ENCODE measurements at places on chromosomes 7 and 10.

DNA sequence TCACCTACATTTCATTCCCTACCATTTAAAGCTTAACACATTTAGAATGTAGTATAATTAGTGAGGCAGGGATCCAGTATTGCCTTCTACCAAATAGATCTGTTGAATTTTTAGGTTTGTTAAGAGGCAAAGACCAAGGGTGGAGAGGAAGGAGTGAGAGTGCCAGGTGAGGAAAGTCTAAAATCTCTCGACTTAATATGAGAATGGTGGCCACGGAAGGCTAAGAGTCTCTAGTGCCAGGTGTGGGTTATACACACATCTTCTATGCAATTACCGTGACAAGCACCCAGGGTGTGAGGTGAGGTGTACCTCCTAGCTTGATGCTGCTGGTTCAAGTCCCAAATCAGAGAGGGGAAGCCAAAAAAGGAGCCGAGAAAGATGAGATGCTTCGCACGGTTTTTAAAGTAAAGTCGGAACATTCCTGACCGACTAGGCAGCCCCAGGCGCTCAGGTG lies 439 bp downstream of the IQUB start:
- DNase-seq, result no peak

DNA sequence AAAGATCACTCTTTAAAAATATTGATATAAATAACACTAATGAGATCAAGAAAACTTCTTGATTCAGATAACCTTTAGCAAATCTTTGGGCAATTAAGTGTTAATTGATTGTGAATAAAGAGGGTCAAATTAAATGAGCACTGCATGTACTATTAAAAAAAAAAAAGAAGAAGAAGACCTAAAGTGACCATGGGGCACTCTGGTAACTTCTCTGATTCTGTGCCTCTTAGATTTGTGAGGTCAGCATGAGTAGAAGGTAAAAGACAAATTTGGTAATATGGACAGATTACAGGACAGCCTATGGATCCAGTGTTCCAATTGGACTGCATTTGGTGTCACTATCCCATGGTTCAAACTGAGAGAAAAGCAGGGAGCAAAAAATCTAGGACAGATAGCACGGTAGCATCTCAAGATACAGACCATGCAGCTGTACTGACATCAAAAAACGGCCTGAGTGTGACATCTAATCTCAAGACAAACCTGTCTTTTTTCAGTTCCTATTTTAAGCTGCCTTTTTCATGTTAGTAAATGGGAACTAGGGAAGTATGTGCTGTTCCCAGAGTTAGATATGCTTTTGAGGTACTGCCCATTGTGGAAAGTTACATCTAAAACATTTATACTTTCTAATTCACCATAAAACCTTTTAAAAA lies 128.0 kb downstream of the KCND2 start:
- DNase-seq, result no peak

DNA sequence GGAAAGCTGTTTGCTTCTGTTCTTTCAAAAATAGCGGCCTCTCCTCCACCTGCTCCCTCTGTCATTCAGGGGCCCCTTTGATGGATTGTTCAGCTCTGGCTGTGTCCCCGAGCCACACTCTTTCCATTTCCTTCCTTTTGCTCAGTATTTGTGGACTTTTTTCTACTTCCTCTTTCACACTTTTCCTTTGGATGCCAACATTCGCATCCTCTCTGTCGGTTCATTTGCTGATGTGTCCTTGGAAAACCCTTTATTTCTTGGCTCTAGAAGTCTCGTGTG lies 11.7 kb upstream of the PWWP2B start:
- DNase-seq, result no peak

DNA sequence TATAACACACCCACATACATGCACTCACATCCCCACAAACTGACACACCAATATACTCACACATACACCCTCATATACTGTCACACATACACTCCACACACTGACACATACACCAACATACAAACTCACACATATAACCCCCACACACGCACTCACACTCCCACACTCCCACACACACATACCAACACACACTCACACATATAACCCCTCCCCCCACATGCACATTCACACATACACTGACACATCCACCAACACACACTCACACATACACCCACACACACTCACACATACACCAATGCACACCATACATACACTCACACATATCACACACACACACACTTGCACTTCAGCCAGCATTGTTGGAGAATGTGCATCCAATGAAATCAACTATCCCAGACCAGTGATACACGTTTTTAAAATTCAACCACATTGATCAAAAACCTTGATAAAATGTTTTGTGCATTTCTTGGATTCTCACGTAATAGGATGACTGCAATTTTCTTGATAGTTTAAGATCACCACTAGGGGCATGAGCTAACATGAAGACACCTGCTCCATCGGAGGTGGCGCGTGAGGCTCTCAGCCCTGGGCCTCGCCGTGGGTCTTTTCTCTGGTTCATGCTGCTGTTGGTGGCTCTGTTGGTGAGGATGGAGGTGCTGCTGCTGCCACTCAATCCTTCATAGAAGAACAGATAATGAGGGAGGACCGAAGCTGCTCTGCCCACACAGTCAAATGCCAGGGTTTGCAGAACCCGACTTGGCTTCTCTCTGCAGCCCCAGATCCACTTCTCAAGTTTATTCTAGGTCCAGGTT lies 32.1 kb upstream of the CHST15 start:
- no peak for DNase-seq

- no peak for DNase-seq
These were observed 91.6 kb downstream of the MICALL2 start for GRCh38 chr7:1367501-1368183.

DNA sequence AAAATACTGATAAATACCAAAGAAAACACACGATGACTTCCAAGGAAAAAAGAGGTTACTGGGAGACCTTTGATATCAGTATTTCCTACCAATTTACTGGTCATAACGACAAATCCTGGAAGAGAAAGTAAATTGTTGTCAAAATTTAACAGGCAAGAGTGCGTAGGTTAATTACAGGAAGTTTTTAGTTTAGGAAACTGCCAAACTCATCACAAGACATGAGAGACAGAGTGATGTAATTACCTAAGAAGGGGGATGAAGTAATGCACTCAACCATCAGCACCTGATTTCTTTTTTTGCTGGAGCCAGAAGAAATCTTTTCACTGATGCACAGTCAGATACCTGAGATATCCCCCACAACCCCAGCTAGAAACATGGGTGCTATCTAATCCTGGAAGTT lies 16.8 kb downstream of the MACC1 start:
- no peak for DNase-seq

DNA sequence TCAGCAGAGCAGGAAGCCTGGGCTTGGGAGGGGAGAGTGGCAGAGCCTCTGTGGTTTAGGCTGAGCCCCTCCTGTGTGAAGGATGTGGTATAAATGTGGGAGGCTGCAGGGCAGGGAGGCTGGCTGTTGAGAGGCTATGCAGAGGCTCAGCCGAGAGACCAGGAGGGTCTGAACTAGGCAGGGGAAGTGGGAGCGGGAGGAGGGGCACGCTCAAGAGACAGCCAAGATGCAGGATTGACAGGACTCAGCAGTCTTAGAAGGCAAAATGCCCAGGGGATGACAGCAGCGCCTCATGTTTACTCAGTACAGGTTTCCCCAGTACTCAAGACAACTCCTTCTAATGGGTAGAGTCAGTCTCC lies 24.3 kb downstream of the BTBD16 start:
- DNase-seq, result no peak

- no peak for DNase-seq
These were observed 23.4 kb downstream of the AIFM2 start for GRCh38 chr10:70109064-70109729.

DNA sequence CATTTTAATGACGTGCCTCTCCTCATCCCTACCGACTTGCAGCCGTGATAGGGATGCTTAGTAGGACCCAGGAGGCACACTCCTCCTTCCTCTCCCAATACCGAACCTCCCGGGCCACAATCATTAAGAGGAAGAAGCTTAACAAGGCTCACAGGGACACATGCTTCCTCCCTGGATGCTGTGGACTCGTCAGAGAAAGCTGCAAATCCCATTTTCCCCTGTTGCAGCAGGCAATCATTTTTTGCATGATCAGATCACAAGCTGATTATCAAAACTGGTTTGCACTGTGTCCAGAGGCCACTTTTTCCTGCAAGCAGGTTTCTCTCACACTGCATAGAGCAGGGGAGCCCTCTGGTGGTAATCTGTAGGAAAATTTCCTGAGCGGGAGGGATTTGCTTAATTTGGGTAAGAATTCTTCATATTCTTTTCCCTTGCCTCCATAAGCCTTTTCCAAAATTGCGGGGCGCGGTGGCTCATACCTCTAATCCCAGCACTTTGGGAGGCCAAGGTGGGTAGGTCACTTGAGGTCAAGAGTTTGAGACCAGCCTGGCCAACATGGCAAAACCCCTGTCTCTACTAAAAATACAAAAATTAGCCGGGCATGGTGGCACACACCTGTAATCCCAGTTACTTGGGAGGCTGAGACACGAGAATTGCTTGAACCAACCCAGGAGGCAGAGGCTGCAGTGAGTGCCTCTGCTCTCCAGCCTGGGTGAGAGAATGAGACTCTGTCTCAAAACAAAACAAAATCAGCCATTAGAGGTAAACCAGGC lies 16.1 kb upstream of the LAMB4 start:
- DNase-seq, result peak; percentile 15

- no peak for DNase-seq
These were observed 1034.7 kb downstream of the TYW1 start for GRCh38 chr7:68031180-68031943.

DNA sequence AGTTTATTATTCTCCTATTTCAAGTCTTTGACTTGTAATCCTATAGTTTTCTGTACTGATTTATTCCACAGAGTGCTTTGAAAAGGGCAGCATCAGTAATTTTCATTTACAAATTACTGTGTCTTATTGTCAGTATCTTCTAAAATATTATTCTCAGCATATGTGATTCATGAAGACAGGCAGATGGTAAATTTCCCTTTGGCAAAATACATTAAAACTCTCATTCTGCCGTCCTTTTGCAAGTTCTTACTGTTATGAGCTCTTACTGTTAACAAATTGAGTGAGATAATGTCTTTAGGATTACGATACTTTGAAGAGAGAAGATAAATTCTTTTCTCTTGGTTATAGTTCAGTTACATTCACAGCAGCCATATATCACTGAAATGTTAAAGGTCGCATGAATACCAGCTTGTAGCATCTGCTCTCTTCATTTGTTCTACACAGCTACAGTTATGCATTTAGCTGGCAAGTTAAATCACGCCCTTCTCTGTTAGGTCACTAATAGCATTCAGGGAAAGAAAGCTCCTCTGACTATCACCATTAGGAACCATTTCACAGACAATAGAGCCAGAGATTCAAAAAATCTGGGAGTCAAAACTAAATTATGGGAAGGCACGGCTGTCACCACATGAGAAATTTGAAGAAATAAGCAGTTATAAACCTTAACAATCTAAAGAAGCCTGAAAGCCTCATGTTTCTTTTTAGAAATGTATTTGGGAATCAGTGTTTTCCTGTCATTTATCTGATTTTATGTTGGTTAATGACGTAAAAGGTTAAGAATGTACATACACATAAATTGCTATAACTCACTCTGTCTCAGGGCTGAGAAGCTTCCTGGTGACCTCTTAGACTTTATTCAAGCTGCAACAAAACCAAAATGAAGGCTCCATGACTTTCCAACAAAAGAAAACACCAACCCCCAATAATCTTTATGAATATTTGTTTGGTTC lies 109.6 kb upstream of the SP4 start:
- no peak for DNase-seq

DNA sequence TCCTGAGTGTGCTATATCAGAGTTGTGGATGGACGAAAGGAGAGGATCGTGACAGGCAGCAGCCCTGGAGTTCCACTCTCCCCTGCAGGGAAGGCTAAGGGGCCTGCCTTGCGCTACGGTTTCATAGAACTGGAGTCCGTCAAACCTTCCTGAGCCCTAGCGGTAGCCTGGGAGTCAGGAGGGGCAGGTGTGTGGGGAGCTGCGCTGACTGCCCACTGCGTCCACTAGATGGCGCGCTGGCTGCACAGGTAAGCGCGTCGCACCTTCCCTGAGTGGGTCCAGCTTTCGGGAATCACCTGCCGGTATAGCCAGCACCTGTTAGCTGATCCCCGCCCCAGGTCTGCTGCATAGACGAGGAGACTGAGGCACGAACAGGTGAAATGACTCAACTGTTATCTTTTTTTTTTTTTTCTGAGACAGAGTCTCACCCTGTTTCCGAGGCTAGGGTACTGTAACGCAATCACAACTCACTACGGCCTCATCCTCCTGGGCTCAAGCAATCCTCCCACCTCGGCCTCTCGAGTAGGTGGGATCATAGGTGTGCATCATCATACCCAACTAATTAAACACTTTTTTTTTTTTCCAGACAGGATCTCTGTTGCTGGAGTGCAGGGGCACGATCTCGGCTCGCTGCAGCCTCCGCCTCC lies 20.2 kb upstream of the BAIAP2L1 start:
- peak; percentile 33 for DNase-seq

DNA sequence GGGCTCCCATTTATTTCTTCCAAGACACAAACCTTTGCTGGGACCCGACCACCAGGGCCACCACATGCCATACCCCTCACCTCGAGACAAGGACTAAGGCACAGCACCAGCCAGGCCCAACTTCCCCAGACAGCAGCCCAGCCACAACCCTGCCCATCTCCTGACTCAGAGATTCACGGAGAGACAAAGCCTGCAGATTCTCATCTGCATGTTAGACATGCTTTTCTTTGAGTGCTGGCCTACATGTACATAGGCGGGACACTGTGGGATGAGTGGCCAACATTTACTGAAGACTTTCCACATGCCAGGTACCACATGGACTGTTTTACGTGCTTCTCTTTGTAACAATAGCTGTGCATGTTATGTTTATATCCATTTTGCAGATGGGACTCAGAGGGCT lies 221.3 kb upstream of the ZMIZ1 start:
- DNase-seq, result no peak

GRCh38 chr7:150716939-150717338 lies 526 bp downstream of the GIMAP1 start:
- DNase-seq, result no peak

DNA sequence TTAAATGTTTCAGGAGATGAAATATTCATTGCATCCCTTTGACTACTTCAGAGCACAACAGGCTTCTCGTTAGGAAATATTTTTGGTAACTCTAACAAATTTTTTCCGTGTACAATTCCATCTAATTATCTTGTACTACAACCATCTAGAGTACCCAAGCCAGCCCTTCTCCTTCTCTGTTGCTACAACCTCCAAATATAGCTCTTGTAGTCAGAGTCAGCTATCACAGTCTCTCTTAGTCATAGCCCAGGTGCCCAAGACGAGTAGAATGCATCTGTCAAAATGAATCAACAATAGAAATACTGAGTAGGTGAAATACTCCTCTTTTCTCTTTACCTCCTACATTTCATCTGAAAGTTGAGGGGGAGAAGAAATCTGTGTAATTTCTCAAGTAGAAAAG lies 74.0 kb downstream of the INHBA start:
- no peak for DNase-seq

GRCh38 chr10:110426294-110427181 lies 71.2 kb upstream of the DUSP5 start:
- no peak for DNase-seq
